ENCODE measurements at places on chromosomes 2 and 18. TPM values are rescaled to one million over a fixed set of nuclear protein-coding genes. Genes with fewer than 3 reads are reported as not detected.

Gene AGXT
- not detected for total RNA-seq

Gene ALKAL2
- total RNA-seq = not detected

Gene RNF125
- 1.6 TPM for total RNA-seq

Gene PLCL1
- 9.7 TPM for total RNA-seq

Gene IL37
- total RNA-seq = not detected

Gene LYPD6B
- total RNA-seq = not detected

Gene HOXD8
- not detected for total RNA-seq

Gene CBLN2
- 0.27 TPM for total RNA-seq

Gene METTL21A
- total RNA-seq = 14.5 TPM

Gene DAPL1
- not detected for total RNA-seq

Gene IKZF2
- 0.93 TPM for total RNA-seq

Gene DUSP19
- total RNA-seq = 2.4 TPM

Data from thoracic aorta endothelial cell (primary cell).